Stimulated activated CD8-positive, alpha-beta memory T cell treated with anti-CD3 and anti-CD28 coated beads, Interleukin-7, amount 100 ng/mL, for 24 hours (primary cell): ENCODE measurements at places on chromosomes 3 and 15.

GRCh38 chr15:48616216-48616615 is 29.3 kb downstream of the FBN1 start:
- no peak for DNase-seq

- DNase-seq: no peak
Measured at GRCh38 chr3:134201201-134202130, 49.2 kb downstream of the RYK start.

- no peak for DNase-seq
Measured at GRCh38 chr3:66803721-66804695, 194.1 kb upstream of the KBTBD8 start.

DNA sequence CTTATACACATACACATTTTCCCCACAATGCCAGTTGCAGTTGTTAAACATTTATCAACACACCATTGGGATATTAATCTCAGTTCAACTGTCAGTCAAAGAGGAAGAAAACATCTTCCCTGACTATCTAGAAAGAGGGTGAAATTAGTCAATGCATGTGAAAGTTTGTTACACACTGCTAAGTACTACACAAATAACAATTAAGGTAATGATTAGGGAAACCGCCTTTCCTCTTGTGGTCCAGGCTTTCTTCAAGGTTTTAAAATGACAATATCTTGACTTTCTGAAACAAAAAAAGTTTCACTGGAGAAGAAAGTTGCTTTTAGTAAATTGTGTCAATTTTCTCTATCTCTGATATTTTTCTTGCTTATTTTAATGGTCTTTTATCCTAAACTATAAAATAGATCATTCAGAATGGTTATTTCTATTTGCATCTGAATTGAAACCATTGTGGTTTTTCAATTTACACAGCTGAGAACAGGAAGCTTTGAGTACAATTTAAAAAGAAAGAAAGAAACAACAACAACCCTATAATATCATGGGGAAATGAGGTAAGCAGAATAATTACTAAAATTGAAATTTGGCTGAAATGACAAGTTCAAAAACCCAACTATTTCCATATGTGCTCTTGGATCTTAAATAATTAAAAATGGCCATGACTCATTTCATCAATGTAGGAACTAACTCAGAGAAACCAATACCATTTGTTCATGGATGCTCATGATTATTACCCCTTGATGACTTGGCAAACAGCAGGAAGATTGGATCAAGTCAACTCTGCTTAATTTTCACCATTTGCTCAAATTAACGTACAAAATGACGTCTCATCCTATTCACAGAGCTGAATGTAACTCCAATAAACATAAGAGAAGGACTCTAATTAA is 31.7 kb downstream of the GPR149 start:
- DNase-seq: no peak

DNA sequence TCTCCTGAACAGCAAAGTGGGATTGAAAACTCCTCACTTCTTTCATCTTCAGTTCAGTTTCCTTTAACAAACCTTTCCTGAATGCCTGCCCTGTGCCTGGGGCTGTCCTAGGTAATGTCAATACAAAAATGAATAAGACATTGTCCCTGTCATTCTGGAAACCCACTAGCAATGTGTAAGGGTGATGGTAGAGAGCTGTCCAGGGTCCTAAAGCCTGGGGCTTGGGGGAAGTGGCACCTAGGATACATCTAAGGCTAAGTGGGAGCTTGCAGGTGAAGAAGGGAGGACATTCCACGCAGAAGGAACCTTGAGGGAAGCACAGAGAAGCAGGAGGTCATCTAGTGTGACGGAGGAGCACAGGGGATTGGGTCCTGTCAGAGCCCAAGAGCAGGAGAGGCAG is 212.7 kb upstream of the PPP2R3A start:
- no peak for DNase-seq

GRCh38 chr15:86353213-86353612 is 273.5 kb downstream of the AGBL1 start:
- DNase-seq: no peak

DNA sequence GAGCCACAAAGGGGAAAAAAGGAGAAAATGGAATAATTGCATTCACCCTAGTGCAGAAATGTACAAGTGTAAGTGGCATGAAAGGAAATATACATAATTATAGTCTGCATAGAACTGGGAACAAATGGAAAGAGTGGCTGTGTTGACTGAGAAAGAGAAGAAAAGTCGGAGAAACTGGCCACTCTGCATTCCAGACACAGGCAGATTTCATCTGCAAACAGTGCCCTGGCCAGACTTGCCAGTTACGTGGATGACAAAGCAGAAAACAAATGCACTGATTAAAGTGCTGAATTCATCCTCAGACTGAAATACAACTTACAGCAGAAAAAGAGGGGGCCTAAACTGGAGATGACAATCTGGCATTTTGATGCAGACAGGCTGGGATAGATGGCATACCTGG is 129.8 kb downstream of the FGF12 start:
- DNase-seq: no peak

DNA sequence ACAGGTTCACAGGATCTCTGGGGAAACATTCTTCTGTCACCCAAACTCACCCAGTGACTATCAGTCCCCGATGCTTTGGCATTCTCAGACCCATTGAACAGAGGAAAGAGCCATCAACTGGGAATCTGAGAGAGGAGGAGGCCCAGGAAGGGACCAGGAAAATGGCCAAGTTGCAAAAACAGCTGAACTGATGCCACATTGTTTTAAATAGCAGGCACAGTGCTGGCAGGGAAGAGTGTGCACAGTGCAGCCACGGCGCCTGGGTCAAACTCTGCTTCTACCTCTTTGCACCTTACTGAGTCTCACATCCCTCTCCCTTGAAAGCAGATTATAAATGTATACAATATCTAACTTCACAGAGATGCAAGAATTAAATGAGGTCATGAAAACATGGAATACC is 66.4 kb downstream of the SRGAP3 start:
- DNase-seq: no peak

DNA sequence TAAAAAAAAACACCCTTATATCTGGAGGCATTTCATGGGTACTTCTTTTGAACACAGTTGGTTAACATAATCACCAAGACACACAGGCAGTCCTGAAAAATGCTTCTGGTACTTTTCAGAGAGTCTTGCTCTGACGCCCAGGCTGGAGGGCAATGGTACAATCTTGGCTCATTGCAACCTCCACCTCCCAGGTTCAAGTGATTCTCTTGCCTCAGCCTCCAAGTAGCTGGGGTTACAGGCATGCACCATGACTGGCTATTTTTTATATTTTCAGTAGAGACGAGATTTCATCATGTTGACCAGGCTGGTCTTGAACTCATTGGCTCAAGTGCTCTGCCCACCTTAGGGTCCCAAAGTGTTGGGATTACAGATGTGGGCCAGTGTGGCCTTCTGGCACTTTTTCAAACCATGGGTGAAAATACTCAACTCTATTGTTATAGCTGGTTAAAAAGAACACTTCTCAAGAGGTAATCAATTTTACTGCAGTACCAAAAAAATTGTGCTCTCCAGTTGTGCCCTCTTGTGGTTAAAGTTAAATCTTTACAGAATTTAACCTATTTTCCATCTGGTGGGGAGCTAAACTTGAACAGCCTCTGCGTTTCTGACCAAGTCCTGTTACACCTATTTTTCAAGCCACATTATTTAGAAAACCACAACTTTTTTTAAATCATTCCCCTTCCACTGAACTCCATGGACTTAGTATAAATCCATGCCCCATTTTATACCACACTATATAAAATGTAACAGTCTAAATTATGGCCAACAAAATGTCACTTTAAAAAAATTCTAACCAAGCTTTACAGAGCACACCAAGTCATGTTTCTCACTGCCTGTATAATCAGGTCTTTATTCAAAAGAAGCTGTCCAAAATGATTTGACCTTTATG is 1.2 kb upstream of the SNAPC5 start:
- DNase-seq: no peak

- no peak for DNase-seq
Measured at GRCh38 chr15:69802432-69802831, 295.3 kb downstream of the TLE3 start.

GRCh38 chr3:68860916-68861315 is 71.4 kb downstream of the TAFA4 start:
- DNase-seq: no peak

GRCh38 chr15:100802421-100803170 is 77.0 kb upstream of the ALDH1A3 start:
- no peak for DNase-seq
